Activated CD4-positive, alpha-beta T cell treated with anti-CD3 and anti-CD28 coated beads, Interleukin-2, amount 10 ng/mL, durations not matched to agents 24 days and 14 days (primary cell): ENCODE measurements at places on chromosomes 2 and 18. TPM values are rescaled to one million over a fixed set of nuclear protein-coding genes. Genes with fewer than 3 reads are reported as not detected.

DNA sequence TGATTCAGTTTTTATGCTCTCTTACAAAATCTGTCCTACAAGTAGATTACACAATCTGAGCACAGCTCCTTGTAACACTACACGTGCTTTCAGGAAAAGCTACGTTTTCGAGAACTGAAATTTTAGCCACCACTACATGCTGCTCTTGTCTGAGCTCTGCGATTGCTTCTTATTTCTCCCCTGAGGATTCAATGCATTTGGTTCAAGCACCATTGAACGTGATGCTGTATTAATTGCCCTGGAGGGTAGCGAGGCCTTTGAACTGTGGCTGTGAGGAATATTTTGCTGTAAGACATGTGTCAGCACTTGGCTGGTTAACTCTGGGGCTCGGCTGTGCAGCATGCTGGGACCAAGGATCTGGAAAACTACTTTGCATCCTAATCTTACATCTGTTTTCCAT is 405.8 kb downstream of the EPHA4 start:
- DNase-seq, result no peak

DNA sequence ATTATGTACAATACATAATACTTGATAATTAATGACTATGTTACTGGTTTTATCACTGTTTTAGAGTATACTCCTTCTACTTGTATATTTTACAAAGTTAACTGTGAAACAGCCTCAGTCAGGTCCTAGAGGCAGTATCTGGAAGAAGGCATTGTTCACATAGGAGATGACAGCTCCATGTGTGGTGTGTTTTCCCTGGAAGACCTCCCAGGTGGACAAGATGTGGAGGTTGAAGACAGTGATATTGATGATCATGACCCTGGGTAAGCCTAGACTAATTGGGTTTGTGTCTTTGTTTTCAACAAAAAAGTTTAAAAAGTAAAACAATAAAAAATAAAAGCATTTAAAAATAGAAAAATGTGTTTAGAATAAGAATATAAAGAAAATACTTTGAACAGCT is 96.4 kb downstream of the TRIB2 start:
- no peak for DNase-seq

- no peak for DNase-seq
These were observed 106.1 kb downstream of the ICA1L start for GRCh38 chr2:202765436-202765835.

DNA sequence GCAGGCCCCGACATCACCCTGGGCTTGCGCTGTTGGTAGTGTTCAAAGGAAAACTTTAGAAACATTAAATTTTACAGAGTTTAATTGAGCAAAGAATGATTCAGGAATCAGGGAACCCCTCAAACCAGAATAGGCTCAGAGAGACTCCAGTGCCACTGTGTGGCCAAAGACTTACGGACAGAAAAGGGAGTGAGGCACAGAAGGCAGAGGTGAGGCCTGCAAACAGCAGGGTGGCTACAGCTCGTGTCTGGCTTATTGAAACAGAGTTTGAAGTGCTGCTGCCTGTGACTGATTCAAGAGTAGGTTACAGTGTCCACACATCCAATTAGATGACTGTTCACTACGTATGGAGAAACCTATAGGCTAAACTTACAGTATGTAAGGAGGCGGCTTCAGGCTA is 2.4 kb upstream of the CTDP1 start:
- DNase-seq, result no peak

- DNase-seq, result no peak
These were observed 348.8 kb upstream of the GULP1 start for GRCh38 chr2:187942876-187943275.

DNA sequence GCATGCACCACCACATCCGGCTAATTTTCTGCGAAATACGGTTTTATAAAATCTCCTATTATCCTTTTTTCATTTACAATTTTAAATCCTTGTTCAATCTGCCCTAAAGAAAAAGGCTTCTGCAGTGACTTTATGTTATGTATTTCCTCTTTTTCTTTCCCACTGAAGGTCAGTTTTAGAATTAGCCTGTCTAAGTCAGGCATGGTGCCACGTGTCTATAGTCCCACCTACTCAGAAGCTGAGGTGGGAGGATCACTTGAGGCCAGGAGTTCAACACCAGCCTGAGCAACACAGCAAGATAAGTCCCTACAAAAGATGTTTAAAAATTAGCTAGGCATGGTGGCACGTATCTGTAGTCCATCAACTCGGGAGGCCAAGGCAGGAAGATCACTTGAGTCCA is 39.8 kb upstream of the TNFRSF11A start:
- no peak for DNase-seq

- no peak for DNase-seq
These were observed 577 bp upstream of the TANC1 start for GRCh38 chr2:158967731-158968395.

- no peak for DNase-seq
These were observed 351.7 kb downstream of the HRH4 start for GRCh38 chr18:24811950-24812681.

GRCh38 chr2:56729212-56729611 is 545.4 kb downstream of the CCDC85A start:
- DNase-seq, result no peak

- DNase-seq, result peak; percentile 84
These were observed 88.4 kb downstream of the BCL2L11 start for GRCh38 chr2:111209045-111209514.

- no peak for DNase-seq
These were observed 78.9 kb upstream of the TXNDC2 start for GRCh38 chr18:9806905-9807304.

DNA sequence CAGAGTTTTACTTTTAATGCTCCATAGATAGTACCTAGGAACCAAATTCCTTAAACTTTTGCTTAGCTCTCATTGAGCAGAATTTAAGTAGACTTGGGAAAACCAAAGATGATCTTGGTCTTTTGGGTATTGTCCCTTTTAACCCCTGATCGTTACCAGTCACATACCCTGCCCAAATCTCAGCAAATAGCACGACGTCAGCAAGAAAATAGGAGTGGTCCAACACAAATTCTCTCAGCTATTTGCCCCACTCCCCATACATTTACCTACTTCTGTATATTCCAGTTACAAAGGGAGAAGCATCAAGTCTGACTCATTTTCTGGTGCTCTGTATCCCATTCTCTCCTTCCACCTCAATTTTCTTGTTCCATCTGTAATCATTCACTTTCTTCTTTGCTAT is 387.3 kb downstream of the CCDC85A start:
- no peak for DNase-seq

GRCh38 chr2:234491897-234492296 is 5.0 kb downstream of the ARL4C start:
- peak; percentile 83 for DNase-seq

GRCh38 chr18:23257137-23257536 is 121.9 kb downstream of the CABLES1 start:
- DNase-seq, result no peak

- DNase-seq, result no peak
These were observed 53.2 kb upstream of the MAT2A start for GRCh38 chr2:85485815-85486214.

GRCh38 chr2:54522624-54523281 is 66.6 kb downstream of the SPTBN1 start:
- peak; percentile 90 for DNase-seq

GRCh38 chr2:48220501-48220900 is 309.5 kb upstream of the STON1 start:
- no peak for DNase-seq

GRCh38 chr18:74499633-74500032 is 3.5 kb downstream of the CNDP2 start:
- DNase-seq, result peak; percentile 89

- DNase-seq, result no peak
These were observed at the start of gene IL1RL1 for GRCh38 chr2:102310964-102311640. TSS of gene IL1RL1 (plus strand) at chr2:102311563. CDS start at chr2:102338265, 26,702 bp downstream.

DNA sequence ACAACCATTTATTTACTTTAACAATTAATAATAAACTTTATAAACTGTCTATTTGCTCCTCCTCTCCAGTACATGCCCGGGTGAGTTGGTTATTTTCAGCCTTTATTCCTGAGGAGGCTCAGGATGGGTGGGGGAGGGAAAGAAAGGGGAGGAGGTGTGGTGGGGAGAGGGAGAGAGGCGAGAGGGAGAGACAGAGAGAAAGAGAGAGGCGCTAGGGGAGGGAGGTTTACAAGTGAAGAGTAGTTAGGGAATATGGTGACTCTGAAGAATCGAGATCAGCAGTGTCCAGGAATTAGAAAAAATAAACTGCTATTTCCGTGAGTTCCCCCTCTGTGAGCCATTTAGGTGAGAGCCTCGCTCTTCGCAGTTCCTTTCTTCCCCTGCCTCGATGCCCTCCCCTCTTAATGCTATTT is 138.9 kb downstream of the MEIS1 start:
- DNase-seq, result no peak

DNA sequence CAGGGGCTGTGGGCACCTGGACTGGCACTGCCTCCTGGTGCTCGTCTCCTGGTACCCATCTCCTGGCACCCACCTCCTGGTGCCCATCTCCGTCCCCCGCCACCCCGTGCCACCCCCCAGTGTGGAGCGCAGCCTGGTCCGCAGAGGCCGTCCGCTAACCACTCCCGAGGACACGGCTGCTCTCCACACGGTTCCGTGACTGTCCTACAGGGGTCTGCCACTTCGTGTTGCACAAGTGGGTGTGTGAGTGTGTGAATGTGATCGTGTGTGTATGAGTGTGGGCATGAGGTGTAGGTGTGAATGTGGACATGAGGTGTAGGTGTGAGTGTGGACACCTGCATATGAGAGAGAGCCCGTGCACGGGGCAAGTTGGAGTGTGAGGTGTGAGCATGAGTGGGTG is 119.4 kb upstream of the HS6ST1 start:
- no peak for DNase-seq

GRCh38 chr18:54052732-54053429 is 171.6 kb downstream of the MBD2 start:
- no peak for DNase-seq

GRCh38 chr2:231421051-231421580 is 25.6 kb downstream of the B3GNT7 start:
- no peak for DNase-seq

DNA sequence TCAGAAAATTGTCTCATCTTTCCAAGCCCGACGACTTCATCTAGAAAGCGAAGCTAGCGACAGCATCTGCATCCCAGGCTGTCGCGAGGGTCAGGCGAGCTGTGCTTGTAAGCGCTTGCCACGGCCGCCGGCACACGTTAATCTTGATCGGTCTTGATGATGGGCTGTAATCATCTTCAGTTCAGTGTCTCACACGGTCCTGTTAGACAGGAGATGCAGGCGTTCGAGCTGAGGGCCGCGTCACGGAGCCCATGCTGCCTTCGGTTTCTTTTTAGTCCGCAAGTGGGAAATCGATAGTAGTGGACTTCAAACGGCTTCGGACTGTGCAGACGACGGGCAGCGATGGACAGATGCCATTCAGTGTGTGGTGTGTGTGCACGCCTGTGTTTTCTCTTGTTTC is 43.6 kb downstream of the ADI1 start:
- no peak for DNase-seq

Gene CYP1B1
- 12.2 and 13.7 TPM in 2 replicates for total RNA-seq

Gene GRHL1
- total RNA-seq, result 1.2 and 2.1 TPM in 2 replicates

Gene YWHAQ
- 321 and 335 TPM in 2 replicates for total RNA-seq

Gene IL18R1
- 41.7 and 50.2 TPM in 2 replicates for total RNA-seq

Gene OSBPL6
- 1.1 and 1.5 TPM in 2 replicates for total RNA-seq

Gene GALNT14
- 0.31 and 0.33 TPM in 2 replicates for total RNA-seq

Gene SH3RF3
- 0.47 TPM in 2 replicates for total RNA-seq

Gene GATA6
- total RNA-seq, result not detected in 2 replicates

Gene FAM124B
- total RNA-seq, result 0.47 and 0.64 TPM in 2 replicates

Gene CYP27C1
- not detected in 2 replicates for total RNA-seq

Gene CROCC2
- total RNA-seq, result not detected in 2 replicates

Gene DPP10
- total RNA-seq, result not detected in 2 replicates

Gene SCYGR2
- not detected in 2 replicates for total RNA-seq

Gene SERPINB8
- total RNA-seq, result 22.0 and 25.5 TPM in 2 replicates

Gene CPO
- total RNA-seq, result not detected in 2 replicates

Gene SERPINB7
- not detected in 2 replicates for total RNA-seq

Gene IKZF2
- total RNA-seq, result 1.7 and 1.9 TPM in 2 replicates

Gene LOXL3
- 1.5 and 1.7 TPM in 2 replicates for total RNA-seq

Gene CFAP65
- total RNA-seq, result not detected in 2 replicates

Gene FOXD4L1
- 0.17 and 0.30 TPM in 2 replicates for total RNA-seq
